MM.1S (cell line): ENCODE measurements at places on chromosomes 5 and 9.

DNA sequence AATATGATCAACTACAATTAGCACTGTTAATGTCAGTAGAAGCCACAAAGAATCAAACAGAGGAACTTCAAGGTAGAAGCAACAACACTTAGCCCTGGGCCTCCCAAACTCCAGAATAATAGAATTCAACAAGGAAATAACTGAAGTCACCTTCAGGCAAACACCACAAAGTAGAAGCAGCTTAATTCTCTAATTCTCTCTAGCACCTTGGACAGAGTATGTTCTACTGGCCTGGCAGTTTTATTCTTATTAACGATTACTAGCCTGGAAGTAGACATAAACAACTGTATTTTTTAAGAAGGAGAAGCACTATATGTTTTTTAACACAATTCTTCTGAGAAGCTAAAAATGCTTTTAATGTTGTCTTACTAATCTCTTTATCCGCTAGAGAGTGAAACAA lies 911.9 kb downstream of the DTWD2 start:
- DNase-seq, result no peak
- no peak overlapping the region for H3K27ac ChIP-seq
- H3K4me3 ChIP-seq, result no peak overlapping the region
- no peaks in the 10 kb centered on the region for H3K4me1 ChIP-seq

DNA sequence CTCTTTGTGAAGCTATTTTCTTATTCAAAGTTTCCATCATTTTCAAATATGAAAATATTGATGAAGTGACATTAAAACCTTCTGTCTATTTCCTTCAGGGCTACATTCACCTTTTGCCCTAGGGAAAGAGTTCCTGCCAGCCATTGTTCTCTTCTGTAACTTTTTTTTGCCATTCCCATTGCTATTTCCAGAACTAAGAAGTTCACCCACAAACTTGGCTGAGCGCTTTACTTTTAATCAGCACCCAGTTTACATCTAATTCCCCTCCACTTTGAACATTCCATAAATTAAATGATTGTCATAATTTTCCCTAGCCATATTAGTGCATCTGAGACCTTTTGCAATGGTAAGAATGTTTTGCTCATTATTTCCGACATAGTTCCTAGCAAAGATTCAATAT lies 4.4 kb downstream of the IL33 start:
- no peak overlapping the region for H3K4me3 ChIP-seq
- no peaks in the 10 kb centered on the region for H3K27me3 ChIP-seq
- no peaks in the 10 kb centered on the region for H3K36me3 ChIP-seq
- H3K27ac ChIP-seq, result no peak overlapping the region
- no peak for DNase-seq

DNA sequence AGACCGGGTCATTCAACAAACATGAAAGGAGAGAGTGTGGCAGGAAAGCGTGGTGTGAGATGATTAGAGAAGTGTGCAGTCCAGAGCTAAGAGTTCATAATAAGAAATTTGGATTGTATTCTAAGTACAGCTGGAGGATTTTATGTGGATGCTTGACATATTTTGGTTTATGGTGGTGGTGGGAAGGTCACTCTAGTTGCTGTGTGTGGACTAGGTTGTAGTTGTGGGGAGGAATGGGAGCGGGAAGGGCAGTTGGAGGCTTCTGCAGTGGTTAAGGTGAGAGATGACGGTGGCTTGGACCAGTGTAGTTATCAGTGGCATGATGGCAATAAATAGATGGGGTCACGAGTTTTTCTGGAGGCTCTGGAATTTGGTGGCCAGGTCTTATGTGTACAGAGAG lies 45.7 kb upstream of the GPR151 start:
- no peaks in the 10 kb centered on the region for H3K27me3 ChIP-seq

DNA sequence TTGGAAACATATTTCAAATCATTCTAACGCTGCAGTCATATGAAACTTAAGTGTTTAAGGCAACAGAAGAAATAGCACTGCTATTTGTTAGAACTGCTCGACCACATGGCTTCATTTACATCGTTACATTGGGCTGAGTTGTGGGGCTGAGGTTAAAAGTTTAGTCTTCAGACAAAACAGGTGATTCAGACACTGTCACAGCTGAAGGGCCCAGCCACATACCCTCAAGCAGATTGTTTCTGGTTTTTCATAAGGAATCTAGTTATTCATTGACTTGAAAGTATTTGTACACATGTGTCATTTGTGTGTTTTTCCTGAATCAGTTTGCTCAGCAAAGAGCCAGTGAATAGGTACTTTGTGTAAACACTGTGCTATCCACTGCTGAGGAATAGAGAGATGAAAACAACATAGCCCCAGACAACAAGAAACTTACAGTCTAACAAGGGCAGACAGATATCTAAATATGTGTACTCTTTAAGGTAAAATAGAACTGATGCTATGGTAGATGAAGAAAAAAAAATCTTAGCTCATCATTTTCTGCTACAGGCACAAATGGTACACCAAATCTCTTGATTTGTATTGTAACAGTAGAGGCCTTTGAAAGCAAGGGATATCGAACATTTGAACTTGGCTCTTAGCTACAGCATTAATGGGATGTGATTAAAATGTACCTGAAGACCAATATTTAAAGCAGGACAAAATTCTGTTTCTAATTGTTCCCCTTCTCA lies 357.6 kb upstream of the RPS23 start:
- H3K36me3 ChIP-seq, result no peaks in the 10 kb centered on the region
- no peak overlapping the region for H3K4me3 ChIP-seq
- H3K27me3 ChIP-seq, result no peaks in the 10 kb centered on the region
- H3K4me1 ChIP-seq, result peaks cover 20% of the 10 kb centered on the region
- no peak overlapping the region for H3K27ac ChIP-seq
